Fibroblast of skin of right quadriceps (primary cell): ENCODE measurements at places on chromosomes 3 and 15.

GRCh38 chr15:69958496-69959084 is 139.1 kb downstream of the TLE3 start:
- no peak for DNase-seq

DNA sequence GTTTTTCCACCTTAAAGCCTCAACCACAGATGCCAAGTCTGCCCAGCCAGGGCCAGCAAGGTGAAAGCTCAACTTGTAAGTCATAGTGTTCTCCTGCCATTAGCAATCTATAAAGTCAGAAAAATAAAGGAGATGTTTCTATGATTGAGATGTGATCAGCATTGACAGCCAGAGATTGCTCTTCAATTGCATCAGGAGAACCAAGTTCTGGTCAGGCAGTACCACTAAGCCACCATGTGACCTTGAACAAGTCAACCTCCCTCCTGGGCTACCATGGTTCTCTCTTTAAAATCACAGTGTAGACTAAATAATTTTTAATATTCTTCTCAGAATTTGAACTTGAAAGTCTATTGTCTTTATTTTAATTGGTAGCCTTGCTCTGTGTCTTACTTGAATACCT is 220.3 kb upstream of the HES1 start:
- no peak for DNase-seq

DNA sequence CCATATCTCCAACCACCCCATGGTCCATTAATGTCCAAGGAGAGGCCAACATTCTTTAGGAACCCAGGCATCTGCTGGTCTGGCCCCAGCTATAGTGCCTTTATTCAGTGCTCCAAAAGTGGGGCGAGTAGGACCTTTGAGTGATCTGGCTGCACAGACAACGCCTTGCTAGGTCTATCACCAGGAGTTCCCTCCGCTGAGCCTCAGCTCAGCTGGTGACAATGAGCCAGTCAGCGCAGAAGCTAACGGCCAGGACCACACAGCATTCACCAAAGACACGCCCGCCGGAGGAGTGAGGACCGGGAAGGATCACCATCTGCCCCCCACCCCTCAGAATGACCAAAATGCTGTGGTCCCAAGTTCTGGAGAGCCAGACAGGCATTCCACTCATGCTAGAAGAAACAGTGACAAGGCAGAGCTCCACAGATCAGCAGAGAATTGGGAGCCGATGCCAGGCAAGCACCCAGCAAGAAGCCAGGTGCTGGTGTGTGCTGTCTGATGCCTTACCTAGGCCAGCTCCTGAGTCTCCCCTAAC is 19.0 kb downstream of the TBC1D2B start:
- DNase-seq = no peak

DNA sequence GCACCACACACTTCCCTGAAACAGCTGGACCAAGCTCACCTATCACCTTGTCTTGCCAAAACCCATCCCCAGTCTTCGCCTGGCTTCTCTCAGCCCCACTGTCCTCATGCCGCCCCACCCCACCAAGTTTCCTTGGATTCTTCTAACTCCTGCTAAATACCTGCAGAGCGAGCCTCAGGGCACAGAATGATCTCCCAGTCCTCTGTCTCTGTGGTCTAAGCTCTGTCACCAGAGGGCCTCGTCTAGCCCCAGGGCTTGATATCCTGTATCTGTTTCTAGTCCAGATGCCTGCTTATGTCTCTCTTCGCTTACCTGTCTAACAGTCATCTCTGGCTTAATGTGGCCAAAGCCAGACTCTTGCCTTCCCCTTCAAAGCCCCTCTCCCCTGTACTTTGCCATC is 9.7 kb downstream of the CCDC12 start:
- DNase-seq = no peak

DNA sequence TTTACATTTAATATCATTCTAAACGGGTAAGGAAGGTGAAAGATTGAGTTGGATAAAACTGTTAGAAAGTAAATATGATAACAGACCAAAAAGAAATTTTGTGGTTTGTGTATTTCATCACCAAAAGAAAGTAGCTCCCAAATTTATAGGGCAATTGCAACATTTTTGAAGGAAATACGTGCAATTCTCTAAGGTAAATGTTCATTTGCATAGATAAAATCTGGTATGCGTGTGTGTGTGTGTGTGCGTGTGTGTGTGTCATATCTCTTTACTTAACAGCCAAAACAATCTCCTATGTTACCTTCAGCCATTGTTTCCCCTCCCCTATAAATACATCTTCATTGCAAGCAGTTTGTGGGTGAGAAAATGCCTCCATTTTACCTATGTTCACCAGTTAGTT is 208.4 kb downstream of the TNIK start:
- peak; percentile 44 for DNase-seq

DNA sequence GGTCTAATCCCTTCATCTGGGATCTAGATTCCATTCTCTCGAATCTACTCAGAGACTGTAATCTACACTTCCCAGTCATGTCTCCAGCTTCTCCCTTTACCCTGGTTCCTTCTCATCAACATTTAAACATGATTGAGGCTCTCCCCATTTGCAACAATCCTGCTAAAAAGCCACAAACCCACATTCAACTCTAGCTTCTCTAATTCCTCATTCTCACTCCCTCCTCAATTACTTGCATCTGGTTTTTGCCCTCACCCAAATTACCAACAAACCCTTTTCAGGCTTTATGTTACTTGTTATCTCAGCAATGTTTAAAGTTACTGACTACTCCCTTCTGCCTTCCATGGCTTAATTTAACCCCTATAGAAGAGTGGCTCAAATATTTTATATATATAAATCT is 11.5 kb downstream of the ETFA start:
- no peak for DNase-seq

GRCh38 chr15:59562448-59563186 is 49.0 kb upstream of the GCNT3 start:
- DNase-seq = no peak

- DNase-seq = no peak
Measured at GRCh38 chr3:113954091-113954685, 6.4 kb downstream of the ZDHHC23 start.

- DNase-seq = no peak
Measured at GRCh38 chr15:42166225-42166940, 9.9 kb upstream of the PLA2G4F start.

- no peak for DNase-seq
Measured at GRCh38 chr3:40414270-40414669, 27.3 kb downstream of the ENTPD3 start.

GRCh38 chr3:25507811-25508210 is 79.7 kb downstream of the RARB start:
- DNase-seq = no peak

DNA sequence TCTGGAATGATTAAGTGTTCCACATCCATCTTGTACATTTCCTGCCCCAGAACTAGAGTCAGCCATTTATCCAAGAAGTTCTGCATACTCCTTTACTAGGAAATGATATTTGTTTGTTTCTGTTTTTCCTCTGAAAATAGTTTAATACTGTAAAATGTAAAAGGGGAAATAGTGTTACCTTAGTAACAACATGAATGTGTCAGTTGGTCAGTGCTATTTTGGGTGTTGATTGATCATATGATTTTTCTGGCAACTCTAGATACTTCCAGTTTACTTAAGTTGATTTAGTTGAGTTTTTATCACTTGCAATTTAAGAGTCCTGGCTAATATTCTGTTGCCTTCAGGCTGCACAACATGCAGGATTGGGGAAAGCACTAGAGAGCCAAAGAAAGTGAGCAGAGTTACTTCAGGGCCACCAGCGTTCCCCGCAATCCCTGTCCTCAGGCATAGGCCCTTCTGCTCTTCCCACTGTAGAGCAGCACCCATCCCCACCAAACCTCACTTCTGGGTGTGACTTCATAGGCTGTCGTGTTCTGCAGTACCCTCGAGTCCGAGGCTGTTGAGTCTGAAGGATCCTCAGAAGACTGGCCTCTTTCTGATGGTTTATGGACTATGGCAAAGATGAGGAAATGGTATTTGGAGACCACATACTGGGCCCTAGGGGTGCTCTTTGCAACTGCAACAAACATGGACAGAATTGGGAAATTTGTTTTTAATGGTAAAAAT is 69.0 kb downstream of the CHD2 start:
- DNase-seq = no peak

DNA sequence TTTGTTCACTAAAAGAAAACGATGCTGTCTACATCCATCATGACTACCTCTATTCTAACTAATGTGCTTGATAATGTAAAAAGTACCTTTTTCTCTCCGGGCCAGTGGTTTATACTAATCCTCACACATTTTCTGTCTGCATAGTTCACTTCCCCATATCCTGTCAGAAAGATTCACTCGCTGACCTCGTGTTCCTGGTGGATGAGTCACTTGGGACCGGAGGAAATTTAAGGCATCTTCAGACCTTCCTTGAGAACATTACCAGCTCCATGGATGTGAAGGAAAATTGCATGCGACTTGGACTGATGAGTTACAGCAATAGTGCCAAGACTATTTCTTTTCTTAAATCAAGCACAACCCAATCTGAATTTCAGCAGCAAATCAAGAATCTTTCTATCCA is 33.8 kb downstream of the COL6A5 start:
- peak; percentile 34 for DNase-seq

DNA sequence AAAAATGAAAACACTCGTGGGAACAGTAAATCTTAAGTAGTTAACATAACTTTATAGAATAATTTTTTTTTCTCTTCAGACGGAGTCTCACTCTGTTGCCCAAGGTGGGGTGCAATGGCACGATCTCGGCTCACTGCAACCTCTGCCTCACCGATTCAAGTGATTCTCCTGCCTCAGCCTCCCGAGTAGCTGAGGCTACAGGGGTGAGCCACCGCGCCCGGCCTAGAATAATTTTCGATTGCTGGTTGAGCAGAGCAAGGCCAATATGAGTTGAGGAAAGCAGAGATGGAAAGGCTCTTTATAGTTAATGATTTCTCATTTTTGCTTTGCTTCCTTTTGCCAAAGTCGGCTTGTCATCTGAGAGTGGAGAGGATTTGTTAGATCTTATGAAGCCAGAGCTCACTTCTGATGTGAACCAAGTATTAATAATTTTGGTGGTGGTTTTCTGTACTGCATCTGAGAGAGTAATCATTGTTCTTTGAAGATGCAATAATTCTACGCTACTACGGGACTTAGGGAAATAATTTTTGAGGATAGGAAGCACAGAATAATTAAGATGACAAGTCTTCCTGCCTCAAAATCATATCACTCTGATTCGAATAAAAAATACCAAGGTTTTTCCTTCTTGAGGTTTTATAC is 1.6 kb upstream of the GOLM2 start:
- no peak for DNase-seq

DNA sequence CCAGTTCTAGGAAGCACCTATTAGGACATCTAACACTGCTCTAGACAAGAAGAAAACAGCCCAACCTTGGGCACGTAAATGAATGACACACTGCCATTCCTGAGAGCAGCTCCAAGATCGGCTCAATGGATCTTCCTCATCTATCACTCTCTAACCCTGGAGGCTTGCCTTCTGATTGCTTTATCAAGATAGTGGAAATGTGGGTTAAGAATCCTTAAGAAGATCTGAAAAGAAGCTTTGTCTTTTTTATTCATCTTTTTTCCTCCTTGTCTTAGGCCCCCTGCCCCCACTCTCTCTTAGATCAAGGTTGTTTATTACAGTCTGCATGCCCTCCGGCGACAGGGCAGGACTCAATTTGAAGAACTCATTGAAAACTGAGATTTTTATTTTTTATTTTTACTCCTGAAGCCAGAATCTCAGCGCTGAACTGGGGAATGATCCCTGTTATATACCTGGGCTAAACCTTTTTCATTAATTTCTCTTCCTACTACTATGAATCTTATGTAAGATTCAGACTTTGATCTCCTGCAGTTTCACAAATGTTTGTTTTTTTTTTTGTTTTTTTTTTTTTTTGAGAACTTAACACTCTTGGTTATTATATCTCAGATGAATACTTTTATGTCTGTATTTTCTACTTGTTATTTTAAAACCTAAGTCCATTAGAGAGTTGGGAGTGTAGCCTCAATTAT is 219.5 kb downstream of the SV2B start:
- no peak for DNase-seq

DNA sequence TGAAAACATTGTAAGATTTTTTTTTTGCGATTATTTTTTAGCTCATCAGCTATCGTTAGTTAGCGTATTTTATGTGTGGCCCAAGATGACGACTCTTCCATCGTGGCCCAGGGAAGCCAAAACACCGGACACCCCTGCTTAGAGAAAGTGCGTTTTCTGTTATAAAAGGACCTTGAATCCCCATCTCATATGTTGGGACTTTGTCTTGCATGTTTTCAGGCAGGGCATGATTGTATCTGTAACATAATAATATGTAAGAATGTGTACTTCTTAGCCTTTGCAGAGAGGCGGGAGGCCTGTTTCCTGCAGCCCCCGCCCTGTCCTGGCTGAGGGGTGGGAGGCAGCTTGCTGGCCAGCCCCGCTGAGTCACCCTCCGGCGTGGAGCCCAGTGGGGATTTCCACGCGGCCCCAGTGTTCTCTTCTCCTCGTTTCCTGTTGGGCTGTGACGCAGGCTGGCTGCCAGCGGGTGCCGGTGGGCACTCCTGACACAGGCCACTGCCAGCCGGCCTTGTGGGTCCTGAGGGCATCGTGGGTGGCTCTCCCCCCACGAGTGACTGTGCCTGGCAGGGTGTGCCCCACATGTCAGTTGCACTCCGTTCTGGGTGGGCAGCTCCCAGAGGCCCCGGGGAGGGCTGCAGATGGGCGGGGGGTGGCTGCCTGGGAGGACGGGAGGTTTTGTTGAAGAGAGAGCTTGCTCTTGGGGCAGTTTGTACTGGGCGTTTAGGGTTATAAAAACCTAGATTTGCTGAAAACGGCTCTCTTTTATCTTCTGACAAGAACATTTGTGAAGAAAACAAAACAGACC is 55.6 kb downstream of the SMAD3 start:
- peak; percentile 71 for DNase-seq

DNA sequence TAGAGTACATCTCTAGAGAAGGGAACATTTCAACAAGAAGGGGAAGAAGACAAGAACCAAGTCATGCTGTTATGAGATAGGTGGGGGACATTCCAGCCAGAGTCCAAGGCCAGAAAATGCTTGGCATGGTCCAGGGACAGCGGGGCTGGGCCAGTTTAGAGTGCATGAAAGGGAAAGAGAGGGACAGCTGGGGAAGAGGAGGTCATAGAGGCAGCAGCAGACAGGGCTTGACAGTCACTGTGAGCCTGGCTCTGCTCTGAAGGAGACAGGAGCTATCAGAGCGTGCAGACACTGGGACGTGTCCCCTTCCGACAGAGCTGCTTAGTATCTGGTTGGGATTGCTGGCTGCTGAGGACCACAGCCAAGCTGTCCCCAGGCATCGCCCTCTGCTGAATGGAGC is 35.7 kb upstream of the PRR20G start:
- DNase-seq = no peak

- DNase-seq = peak; percentile 40
Measured at GRCh38 chr3:128489927-128490649, 2.9 kb downstream of the GATA2 start.

- no peak for DNase-seq
Measured at GRCh38 chr3:87002346-87002745, 11.4 kb upstream of the VGLL3 start.

DNA sequence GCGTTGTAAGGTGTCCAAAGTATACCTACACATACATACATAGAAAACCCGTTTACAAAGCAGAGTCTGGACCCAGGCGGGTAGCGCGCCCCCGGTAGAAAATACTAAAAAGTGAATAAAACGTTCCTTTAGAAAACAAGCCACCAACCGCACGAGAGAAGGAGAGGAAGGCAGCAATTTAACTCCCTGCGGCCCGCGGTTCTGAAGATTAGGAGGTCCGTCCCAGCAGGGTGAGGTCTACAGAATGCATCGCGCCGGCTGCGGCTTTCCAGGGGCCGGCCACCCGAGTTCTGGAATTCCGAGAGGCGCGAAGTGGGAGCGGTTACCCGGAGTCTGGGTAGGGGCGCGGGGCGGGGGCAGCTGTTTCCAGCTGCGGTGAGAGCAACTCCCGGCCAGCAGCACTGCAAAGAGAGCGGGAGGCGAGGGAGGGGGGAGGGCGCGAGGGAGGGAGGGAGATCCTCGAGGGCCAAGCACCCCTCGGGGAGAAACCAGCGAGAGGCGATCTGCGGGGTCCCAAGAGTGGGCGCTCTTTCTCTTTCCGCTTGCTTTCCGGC is 318.6 kb downstream of the FGF12 start:
- no peak for DNase-seq
